H54 (cell line): ENCODE measurements at places on chromosomes 1 and 21.

DNA sequence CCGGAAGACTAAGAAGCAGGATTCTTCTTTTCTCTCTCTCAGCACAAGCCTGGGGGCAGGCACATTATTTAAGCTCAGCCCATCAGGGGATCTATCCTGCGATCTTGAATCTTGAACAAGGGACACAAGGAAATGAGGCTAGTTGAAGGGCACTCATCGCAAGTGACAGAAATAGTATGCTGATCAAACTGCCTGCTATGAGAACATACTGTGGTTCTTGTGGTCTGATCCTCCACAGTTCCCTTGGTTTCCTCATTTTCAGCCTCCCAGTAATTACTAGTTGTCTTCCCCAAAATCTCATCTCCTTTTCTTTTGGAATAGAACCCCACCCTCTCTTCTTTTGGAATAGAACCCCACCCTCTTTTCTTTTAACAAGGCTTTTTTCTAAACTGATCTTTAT is 6.5 kb downstream of the ANKRD45 start:
- DNase-seq, result no peak

- DNase-seq, result no peak
These were observed 135.7 kb downstream of the PCP4 start for GRCh38 chr21:40002978-40003377.

DNA sequence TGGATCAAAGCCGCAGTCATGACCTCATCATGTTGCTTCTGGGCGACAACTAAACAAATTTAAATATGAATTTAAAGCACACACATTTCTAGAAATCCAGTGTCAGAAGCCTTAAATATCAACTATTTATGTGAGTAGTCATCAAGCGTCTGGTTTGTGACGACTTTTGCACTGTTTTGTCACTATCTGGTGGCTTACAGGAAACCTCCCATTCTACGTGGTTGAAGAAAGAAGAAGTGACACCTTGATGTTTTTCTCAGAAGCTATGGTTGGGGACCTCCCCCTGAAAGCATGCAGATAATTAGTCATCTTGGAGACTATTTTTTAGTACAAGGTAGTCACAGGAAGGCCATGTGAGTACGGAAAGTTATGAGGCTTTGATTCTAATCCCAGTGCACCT is 58.5 kb downstream of the TENT5C start:
- DNase-seq, result no peak

DNA sequence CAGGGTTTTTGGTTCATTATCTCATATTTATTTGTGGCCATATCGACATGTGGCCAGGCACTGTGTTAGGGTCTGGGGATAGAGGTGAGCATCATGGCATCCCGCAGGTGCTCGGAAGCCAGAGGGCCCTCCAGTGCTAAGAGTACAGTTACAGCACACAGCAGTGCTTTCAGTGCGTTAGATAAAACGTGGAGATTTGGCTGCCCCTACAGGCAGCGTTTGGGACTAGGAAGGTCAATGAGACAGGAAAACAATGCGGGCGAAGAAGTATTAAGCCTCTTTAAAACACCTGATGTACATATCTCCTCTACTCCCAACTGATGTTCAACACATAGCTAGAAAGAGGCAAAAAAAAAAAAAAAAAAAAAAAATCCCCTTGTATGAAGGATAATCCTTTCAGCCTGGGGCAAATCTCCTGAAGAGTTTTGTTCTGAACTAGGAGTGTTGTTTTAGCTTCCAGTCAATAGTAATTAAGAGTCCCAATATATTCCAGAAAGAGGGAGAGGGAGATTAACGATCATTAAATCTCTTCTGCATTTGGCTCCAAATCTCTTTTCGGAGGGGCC is 80.1 kb downstream of the CAPZB start:
- DNase-seq, result no peak

- DNase-seq, result no peak
These were observed 125.5 kb downstream of the ADAMTS1 start for GRCh38 chr21:26719750-26720149.

DNA sequence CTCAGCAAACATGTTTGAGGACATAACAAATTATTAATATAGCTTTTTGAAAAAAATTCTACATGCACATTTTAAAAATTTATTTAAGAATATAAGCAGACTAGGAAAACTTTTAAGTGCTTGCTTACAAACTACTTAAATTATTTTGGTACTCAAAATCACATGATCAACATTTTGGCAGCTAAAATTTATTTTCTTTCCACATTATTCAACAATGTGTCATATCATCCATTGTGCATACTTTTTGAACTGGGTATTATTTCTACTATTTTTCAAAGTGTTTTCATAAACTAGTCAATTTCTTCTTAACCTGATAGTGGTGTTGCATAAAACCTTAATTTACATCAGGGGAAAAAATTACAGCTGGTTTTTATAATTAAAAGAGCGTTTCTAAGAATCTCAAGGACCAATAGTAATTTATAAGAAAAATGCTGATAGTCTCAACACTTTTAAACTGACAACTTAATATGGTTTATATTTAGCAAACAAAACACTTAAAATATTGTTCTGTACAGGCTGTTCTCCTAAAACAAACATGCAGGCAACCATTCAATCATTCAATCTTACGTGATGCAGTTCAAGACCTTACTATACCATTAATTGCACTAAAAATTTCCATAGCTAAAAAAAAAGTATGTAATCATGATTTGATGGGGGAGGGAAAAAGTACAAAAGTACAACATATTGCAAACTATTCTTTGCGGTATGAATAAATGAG is 105.0 kb downstream of the GPATCH2 start:
- no peak for DNase-seq

DNA sequence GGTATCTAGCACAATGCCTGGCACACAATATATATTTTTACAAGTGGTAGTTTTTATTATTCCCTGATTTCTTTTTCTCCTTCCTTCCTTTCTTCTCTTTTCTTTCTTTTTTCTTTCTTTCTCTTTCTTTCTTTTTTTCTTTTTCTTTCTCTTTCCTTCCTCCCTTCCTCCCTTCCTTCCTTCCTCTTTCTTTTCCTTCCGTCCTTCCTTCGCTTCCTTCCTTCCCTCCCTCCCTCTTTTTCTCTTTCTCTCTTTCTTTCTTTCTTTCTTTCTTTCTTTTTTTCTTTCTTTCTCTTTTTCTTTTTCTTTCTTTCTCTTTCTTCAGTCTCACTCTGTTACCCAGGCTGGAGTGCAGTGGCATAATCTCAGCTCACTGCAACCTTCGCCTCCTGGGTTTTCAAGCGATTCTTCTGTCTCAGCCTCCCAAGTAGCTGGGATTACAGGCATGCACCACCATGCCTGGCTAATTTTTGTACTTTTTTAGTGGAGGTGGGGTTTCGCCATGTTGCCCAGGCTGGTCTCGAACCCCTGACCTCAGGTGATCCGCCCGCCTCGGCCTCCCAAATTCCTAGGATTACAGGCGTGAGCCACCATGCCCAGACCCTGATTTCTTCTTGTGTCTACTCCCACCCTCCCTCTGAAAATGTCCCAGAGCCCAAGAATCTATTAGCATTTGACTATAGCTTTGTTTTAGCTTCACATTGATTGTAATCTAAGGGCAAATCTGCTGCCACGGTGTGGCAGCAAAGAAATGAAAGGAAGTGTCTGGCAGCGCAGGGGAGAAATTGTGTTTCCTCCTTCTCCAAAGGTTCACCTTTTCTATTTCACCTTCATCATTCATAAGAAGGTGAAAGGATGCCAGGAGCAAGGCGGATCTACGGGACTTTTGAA is 19.9 kb upstream of the ABCB10 start:
- DNase-seq, result no peak

GRCh38 chr1:57007948-57008347 is 42.1 kb upstream of the C8B start:
- DNase-seq, result no peak

GRCh38 chr1:6150006-6150938 is 29.8 kb downstream of the CHD5 start:
- no peak for DNase-seq

GRCh38 chr1:232339073-232339472 is 290.9 kb downstream of the SIPA1L2 start:
- no peak for DNase-seq

- no peak for DNase-seq
These were observed 322 bp upstream of the OLIG1 start for GRCh38 chr21:33069645-33069993.

- DNase-seq, result no peak
These were observed 375.3 kb downstream of the DUSP10 start for GRCh38 chr1:221366495-221367110.

GRCh38 chr21:42056996-42057689 is 14.0 kb upstream of the UMODL1 start:
- no peak for DNase-seq

DNA sequence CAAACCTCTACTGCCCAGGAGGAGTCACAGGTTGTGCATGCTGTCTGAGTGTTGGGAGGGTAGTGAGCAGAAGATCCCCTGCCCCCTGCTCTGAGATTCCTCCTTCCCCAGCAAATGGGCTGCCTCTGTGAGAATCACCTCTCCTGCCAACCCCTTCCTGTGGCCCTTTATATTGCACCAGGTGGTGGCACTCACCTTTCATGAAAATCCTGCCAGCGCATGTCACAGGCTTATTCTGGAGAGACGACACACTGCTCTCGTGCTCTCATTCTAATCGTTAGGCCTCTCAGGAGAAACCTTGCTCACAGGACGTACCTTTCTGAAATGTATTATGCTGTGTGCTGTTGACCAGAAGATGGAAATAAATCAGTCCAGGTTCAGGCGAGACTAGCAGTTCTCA is 113.7 kb downstream of the RGL1 start:
- no peak for DNase-seq

- DNase-seq, result no peak
These were observed 11.5 kb upstream of the PADI1 start for GRCh38 chr1:17193222-17194132.

DNA sequence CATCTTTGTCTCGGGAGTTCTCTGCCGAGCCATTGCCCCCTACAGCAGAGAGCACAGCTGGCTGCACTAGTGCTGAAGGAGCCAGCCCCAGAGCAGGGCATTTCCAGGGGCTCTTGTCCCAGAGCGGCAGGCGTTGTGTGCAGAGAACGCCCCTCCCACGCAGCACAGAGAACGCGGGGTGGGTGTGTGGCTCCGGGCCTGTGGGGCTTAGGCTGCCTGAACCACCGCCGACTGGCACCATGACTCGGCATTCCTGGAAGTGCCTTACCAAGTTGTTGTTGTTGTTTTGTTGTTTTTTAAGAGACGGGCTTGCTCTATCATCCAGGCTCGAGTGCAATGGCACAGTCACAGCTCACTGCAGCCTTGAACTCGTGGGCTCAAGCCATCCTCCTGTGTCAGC is 15.8 kb upstream of the DIP2A start:
- no peak for DNase-seq

- DNase-seq, result no peak
These were observed 19.4 kb downstream of the KRTAP10-1 start for GRCh38 chr21:44520326-44521300.

GRCh38 chr1:85146972-85147359 is 53.9 kb downstream of the SYDE2 start:
- DNase-seq, result no peak

DNA sequence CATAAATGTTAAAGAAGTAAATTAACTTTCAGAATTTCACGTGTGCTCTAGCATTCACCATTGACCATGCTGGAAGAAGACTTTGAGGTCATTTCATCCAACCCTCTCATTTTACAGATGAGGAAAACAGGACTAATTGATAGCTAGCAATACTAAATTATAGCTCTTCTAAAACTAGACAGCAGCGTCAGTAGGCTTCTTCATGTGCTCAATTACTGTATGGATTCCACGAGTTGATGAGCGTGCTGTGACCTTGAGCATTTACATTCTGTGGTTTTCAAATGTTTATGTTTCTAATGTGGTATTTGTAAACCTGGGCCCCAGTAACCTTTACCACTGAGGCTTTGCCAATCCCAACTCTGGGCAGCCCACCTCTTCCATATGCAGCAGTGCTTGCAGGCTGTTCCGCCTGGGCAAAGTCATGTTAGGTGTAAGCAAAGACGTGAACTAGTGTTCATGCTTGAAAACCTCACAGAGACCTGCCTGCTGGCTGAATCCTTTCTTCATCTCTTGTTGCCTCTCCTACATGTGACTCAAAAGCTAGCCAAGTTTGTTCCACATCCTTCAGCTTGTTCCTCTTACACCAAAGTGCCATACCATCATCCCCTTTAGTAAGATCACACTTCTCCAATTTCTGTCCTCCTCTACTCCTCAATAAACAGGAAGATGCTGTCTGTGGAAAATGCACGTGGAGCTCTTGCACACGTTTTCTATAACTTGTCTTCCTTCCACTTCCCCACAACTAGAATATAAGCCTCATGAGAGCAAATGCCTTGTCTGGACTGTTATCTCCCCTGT is 17.2 kb downstream of the KCNJ15 start:
- DNase-seq, result no peak
